ENCODE measurements at places on chromosomes 1 and 21. TPM values are rescaled to one million over a fixed set of nuclear protein-coding genes. Genes with fewer than 3 reads are reported as not detected.

The DYNLT5 gene
- total RNA-seq = not detected

The CD1E gene
- total RNA-seq = not detected

The PRKCZ gene
- total RNA-seq = 3.6 TPM

DNA sequence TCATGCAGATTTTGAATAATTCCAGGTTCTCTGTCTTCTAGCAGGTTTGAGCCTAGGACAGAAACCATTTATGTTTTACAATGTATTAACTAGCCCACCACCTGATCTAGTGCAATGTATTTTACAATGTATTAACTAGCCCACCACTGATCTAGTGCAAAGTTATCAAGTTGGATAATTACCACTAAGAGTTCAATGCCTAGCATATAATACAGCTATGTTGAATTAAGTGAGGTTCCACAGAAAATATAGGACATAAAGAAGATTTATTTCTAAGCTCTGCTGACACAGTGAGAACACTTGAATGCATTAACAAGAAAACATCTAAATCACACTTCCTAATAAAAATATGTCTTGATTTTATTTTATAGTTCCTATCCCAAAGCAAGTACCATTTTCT lies 854.6 kb upstream of the NEGR1 start:
- H3K36me3 ChIP-seq = no peaks in the 10 kb centered on the region
- H3K4me3 ChIP-seq = no peak overlapping the region
- no peak for DNase-seq
- H3K27ac ChIP-seq = no peak overlapping the region

DNA sequence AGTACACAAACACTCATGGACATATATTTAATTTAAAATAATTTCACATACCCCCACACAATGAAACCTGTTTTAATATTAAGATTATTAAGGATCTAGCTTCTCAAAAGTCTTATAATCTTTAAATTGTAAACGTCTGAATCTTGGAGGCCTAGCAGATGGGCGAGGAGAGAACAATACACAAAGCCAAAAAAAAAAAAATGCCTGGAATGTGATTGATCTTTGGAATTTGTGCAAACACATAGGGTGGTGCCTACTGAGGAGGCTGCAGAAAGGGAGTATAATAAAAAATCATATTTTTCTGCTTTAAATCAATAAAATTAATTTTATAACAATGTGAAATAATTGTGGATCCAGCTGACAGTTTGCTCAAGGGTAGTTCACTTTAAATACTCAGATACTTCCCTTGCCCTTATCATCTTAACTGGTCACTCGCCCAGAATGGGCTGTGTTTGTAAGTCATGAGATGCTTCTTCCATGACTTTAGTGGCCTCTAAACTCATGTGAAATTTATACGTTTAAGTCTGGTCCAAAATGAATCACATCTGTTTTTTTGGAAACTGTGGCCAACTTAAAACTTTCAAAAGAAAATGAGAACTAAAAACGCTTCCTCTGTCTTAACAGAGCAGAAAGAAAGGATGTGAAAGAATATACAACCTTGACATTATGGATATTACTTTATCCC lies 802.8 kb upstream of the CXADR start:
- H3K27me3 ChIP-seq = no peaks in the 10 kb centered on the region
- H3K36me3 ChIP-seq = no peaks in the 10 kb centered on the region
- no peak for DNase-seq
- H3K27ac ChIP-seq = no peak overlapping the region
- no peaks in the 10 kb centered on the region for H3K4me1 ChIP-seq

GRCh38 chr1:24896176-24896575 lies 33.9 kb downstream of the RUNX3 start:
- H3K4me3 ChIP-seq = no peak overlapping the region
- peaks cover 31% of the 10 kb centered on the region for H3K36me3 ChIP-seq
- DNase-seq = no peak
- H3K27me3 ChIP-seq = no peaks in the 10 kb centered on the region
- peaks cover 10% of the 10 kb centered on the region for H3K4me1 ChIP-seq

DNA sequence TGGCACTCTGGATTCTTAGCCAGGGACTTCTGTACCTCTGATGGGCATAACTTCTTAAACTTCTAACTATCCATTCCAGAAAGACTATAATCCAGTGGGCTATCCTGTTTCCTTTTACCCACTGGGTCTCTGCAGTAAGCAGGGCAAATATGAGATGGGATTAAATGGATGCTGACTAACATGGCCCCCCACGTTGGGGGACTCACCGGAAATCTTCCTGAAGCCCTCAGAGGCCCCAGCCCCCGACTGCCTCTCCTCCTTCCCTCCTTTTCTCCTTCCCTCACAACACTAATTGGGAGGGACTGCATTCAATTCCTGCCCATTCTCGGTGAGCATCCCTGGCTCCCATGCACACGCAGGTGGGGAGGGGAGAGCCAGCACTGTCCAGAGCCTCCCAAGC lies 70.1 kb downstream of the SSBP3 start:
- DNase-seq = no peak
- H3K4me1 ChIP-seq = peaks cover 7% of the 10 kb centered on the region
- no peaks in the 10 kb centered on the region for H3K27me3 ChIP-seq
- H3K27ac ChIP-seq = no peak overlapping the region

DNA sequence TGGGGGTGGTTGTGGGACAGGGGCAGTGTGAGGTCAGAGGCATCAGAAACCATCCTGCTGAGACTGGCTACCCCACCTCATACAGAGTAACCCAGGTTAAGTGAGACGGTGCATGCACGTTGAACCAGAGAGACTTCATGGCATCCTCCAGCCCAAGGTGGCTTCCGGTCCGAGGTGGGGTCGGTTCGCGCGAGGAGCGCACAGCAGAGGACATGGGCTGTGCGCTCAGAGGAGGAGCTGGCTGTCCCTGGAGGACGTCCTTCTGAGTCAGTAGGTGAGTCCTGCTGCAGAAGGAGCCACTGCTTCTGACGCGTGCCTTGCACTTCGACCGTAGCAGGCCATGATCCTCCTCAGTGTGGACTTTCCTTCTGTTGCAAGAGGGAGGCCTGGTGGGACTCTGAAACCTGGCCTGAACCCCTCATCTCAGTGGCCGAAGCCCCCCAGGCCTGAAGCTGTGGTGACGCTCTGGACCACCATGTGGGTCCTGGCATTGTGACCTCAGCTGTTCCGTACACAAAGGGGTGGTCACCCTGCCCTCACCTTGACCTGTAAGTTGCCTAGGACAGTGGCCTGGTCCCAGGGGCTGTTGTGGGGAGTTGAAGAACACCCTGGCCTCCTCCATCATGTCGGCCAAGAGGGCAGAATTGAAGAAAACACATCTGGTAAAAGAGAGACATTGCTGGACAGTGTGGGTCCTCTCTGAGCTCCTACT lies at the start of gene TEX35:
Gene TEX35, plus strand, starts transcription at position 544 of the 712 bp plus-strand sequence. Its CDS starts 80 bp downstream, at position 624.
- DNase-seq = no peak
- no peaks in the 10 kb centered on the region for H3K27me3 ChIP-seq
- H3K4me3 ChIP-seq = no peak within 1 kb of the TSS

DNA sequence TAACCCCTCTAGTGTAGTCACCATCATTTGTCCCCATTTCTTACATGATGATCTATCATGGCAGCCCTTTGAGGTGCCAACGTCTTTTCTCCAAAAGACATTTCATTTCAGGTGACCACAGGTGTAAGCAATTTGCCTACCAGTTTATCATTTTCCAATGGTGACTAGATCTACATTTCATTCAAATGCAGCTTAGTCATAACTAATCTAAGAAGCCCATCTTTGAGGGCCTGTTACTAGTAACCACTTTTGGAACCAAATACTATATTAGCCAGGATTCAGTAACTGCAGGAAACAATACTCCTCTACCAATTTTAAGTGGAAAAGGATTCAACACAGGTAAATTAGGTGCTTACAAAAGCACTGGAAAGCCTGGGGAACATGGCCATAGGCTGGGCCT lies 30.6 kb upstream of the TMEM54 start:
- H3K4me1 ChIP-seq = peaks cover 11% of the 10 kb centered on the region
- H3K4me3 ChIP-seq = no peak overlapping the region
- H3K36me3 ChIP-seq = peaks cover 34% of the 10 kb centered on the region
- H3K27me3 ChIP-seq = peaks cover 7% of the 10 kb centered on the region

DNA sequence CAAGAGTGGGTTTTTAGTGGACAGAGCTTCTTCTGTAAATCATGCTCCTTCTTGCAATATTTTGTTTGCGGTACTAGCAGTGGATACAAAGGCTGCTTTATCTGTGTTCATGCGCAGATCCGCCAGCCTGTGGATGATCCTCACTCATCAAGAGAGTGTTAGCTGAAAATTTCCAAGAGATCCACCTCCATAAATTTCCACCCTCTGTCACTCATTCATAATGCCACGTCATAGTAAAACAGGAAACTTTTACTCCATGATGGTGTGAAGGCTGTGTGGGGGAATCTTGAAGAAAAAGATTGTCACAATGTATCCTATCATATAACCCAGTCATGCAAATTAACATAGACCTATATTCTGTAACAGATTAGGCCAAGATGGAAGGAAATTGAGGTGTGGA lies 4.4 kb upstream of the MAPKAPK2 start:
- no peaks in the 10 kb centered on the region for H3K36me3 ChIP-seq
- H3K4me1 ChIP-seq = peaks cover 43% of the 10 kb centered on the region
- H3K27me3 ChIP-seq = peaks cover 1% of the 10 kb centered on the region
- H3K4me3 ChIP-seq = no peak overlapping the region
- no peak for DNase-seq
- peak overlapping the region; percentile 67 for H3K27ac ChIP-seq

All from activated T-helper 2 cell treated with anti-CD3 and anti-CD28 coated beads, Interferon-gamma antibody, Interleukin-2, Interleukin-4, amounts not matched to agents 10 μg/mL and 5 μg/mL and 100 μg/mL, durations not matched to agents 14 hours and 24 hours and 36 hours (primary cell).